HTR-8/SVneo (cell line): ENCODE measurements at places on chromosomes 12 and 14.

GRCh38 chr14:26984311-26985177 is 386.7 kb upstream of the NOVA1 start:
- no peak for DNase-seq

DNA sequence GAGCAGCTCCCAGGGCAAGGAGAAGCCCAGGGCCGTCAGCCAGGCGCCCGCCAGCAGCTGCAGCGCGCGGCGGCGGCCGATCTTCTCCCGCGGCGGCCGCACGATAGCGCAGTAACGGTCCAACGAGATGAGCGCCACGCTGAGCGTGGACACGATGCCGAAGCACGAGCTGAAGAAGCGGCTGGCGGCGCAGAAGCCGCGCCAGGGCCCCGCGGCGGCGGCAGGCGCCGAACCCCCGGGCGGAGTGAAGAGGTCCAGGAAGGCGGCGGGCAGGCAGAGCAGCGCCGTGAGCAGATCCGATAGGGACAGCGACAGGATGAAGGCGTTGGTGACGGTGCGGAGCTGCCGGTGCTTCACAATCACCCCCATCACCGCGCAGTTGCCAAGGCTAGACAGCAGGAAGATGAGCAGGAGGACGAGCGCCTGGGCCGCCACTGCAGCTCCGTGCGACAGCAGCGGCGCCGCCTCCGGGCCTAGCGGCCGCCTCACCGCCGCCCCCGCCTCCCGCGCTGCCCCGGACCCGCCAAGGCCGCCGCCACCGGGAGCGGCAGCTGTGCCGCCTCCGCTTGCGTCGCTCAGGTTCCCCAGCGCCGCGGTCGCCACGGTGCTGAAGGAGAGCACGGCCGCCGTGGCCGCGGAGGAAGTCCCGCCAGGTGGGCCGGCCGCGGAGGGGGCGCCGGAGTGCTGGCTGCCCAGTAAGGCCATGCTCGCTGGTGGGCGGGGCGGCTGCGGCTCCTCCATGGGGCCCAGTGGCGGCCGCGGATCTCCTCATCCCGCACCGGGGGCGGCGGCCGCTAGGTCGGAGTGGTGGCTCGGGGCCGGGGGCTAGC is 479 bp downstream of the GPR135 start:
- peak; percentile 39 for DNase-seq

DNA sequence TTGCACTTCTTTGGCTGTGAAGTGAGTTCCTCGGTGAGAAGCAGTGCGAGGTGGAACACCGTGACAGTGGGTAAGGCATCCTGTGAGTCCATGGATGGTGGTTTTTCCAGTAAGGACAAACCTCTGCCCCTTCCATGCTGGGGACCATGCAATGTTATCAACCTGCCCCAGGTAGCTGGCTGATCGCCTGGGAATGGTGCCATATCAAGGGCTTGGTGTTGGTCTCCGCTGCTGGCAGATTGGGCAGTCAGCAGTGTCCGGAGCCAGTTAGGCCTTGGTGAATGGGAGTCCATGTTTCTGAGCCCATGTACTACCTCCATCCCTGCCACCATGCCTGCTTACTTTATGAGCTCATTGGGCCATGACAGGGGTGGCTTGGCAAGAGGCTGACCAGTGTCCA is 114.7 kb upstream of the C14orf180 start:
- no peak for DNase-seq

GRCh38 chr14:95362138-95362494 is 42.4 kb upstream of the CLMN start:
- no peak for DNase-seq
